ENCODE measurements at places on chromosomes 1 and 21. TPM values are rescaled to one million over a fixed set of nuclear protein-coding genes. Genes with fewer than 3 reads are reported as not detected.

Gene S100A1
- 1.0 TPM for total RNA-seq

Gene GPR37L1
- 0.14 TPM for total RNA-seq

Gene TMEM82
- not detected for total RNA-seq

Gene TMEM69
- 19.5 TPM for total RNA-seq
